ENCODE measurements at places on chromosomes 3 and 15.

DNA sequence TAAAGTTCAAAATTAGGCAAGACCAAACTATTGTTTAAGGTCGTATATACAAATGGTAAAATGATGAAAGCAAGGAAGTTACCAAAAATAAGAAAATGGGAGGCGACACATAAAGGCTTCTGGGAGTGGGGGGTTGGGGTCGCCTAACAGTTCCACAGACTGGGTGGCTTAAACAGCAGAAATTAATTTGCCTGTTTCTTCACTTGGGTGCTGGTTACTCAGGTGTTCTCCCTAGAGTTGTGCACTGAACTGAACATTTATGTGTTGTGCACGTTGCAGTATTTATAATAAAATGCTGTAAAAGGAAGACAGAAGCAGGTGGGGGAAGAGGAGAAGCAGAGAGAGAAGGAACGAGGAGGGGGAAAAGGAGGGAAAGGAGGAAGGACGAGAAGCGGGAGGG is 10.5 kb upstream of the RNU6-1 start:
- DNase-seq: no peak

DNA sequence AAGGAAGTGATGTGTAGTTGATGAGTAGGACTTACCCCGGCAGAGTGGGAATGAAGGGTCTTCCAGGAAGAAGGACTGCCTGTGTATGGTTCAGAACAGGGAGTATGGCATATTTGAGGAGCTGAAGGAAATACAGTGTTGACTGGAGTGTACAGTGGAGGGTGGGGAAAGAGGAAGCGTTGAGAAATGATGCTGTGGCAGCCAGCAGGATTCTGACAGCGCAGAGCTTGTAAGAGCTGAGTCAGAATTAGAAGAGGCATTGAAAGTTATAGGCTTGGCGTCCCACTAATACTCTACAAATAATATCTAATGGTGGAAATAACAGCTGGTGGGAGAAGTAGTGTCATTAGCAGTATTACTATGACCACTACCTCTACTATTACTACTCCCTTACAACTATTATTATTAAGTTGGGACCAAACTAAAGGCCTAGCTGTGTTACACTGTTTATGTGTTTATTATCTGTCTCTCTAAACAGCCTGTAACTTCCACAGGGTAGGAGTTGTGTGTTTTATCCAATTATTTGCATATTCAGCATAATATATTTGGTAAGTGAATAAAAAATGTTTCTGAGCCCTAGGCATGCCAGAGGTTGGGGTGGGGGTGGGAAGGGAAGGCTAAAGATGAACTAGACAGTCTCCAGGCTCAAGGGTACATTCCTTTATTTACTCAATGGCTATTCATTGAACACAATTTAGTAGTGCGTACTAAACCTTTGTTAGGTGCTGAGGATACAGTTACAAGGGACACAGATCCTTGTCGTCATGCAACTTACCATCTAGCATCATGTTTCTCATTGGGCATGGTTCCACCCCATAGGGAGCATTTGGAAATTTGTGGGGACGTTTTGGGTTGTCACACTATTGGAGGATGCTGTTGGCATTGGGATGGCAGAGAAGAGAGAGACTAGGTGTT is 428.8 kb upstream of the ONECUT1 start:
- no peak for DNase-seq

GRCh38 chr3:138408751-138409570 is 25.5 kb upstream of the ESYT3 start:
- DNase-seq: no peak

DNA sequence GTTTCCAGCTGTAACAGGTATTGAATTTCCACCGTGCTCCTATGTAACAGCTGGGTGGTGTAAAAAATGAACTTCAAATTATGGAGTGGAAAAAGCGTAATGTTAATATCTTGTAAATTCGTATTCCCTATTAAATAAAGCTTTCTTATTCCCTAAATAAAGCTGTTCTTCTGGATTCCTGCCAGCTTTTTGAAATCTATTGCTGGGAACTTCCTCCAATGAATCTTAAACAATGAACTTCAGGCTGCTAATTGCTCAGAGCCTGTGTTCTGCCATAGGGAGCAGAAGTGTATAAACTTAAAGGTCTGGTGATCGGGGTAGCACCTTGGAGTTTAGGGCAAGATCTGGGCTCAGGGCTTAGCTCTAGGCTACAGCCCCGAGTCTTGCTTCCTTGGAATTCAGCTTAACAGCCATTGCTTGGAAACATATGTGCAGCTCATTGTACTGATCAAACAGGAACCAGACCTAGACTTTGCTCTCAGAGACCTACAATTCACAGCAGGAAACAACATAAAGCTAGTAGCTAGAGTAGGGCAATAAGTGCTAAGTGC is 1.4 kb downstream of the ARL14 start:
- no peak for DNase-seq

DNA sequence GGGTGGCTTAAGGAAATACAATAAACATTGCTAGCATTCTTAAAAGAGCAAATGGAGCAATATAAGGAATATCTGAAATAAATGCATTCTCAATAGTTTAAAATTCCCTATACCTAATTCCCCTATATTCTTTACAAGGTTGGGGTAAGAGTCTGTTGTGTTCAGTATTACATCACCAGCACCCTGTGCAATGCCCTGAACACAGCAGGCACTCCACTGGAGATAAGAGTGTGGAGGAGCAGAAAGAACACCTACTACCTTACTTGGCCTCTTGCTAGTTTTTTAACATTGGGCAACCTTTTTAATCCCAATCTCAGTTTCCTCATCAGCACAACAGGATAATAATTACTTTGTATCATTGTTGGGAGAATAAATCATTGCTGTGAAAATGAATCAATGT is 140.2 kb upstream of the PLXND1 start:
- DNase-seq: no peak

GRCh38 chr3:40649346-40649745 is 124.6 kb downstream of the ZNF621 start:
- no peak for DNase-seq

GRCh38 chr15:29864501-29864900 is 42.2 kb upstream of the TJP1 start:
- no peak for DNase-seq

DNA sequence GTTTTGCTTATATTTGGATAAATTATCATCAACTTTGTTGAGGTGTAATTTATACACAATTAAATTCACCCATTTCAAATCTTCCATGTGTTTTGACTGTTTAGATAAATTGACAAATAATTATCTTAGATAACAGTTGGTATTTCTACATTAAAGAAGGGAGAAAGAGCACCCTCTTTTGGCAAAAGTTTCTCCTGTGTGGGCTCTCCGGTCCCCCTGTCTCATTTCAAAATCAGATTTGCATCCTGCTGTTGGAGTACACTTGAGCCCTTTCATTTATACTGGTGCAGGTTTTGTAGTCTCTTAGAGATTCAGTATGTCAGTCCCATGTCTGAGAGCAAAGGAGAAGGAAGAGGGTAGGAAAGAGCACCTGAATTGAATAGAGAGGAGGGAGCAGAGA is 49.4 kb downstream of the NKIRAS1 start:
- no peak for DNase-seq

- DNase-seq: no peak
Measured at GRCh38 chr3:18401300-18401961, 23.7 kb downstream of the SATB1 start.

GRCh38 chr3:194255252-194256039 is 95.7 kb downstream of the CPN2 start:
- peak; percentile 100 for DNase-seq

GRCh38 chr15:78201281-78202190 is 32.8 kb downstream of the ACSBG1 start:
- no peak for DNase-seq

- DNase-seq: no peak
Measured at GRCh38 chr3:52986049-52986448, 59.8 kb downstream of the SFMBT1 start.

DNA sequence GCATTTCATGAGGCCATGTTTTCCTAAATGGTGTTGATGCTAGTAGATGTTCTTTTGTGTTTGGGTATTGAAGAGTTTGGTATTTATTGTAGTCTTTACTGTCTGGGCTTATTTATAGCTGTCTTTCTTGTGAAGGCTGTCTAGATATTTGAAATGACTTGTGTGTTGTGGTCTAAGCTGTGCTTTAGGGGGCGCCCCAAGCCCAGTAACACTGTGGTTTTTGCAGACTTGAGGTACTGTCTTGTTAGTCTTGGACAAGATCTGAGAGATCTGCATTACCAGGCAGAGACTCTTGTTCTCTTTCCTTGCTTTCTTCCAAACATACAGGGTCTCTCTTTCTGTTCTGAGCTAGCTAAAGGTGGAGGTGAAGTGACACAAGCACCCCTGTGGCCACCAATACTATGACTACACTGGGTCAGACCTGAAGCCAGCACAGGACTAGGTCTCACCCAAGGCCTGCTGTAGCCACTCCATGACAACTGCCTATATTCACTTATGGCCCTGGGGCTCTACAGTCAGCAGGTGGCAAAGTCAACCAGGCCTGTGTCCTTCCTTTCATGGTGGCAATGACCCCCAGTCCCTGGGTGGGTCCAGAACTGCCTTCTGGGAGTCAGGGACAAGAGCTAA is 152.1 kb upstream of the TBC1D5 start:
- DNase-seq: peak; percentile 69

DNA sequence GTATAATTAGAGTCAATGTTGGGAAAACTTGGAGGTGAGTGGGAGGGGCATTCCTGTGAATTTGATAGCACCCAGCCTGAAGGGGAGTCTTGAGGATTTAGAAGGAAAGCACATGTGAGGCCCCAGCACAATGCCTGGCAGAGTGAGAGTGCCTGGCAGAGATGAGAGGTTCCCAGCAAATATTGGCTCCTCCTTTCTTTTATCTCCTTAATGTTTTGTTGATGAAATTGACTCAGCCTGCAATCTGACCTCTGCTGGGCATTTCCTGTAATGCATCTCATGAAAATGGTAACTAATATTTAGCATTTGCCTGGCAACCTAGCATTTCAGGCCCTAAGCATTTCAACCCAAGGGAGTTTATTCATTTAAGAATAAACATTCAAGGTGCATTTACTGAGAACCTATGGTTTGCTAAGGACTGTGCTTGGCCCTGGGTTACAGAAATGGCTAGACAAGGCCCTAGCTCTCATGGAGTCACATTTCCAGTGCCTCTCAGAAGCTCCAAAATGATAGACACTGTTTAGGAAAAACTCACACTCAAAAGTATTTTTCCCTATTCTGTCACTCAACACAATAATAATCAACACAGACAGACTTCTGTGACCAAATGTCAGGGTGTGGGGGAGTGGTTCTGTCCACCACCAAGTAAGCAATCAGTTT is 19.0 kb downstream of the PDHB start:
- DNase-seq: peak; percentile 84

- no peak for DNase-seq
Measured at GRCh38 chr3:76096036-76096435, 310.7 kb upstream of the ZNF717 start.

- no peak for DNase-seq
Measured at GRCh38 chr3:18808429-18808828, 339.9 kb upstream of the KCNH8 start.

DNA sequence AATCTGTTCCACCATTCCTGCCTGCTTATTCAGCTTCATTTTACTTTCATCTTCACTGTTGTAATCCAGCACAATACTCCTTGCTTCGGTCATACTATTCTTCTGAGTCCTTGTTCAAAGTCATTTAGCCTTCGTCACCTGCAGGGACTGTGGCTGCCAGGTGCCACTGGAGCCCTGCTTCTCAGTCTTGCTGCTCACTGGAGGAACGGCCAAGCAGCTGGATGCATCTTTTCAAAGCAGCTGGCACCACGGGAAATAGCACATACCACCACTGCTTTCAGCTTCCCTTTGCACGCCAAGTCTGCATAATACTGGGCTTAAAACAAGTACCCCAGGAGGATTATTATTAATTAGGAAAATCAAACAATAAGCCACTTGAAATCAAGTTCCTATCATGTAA is 287.6 kb downstream of the BCHE start:
- no peak for DNase-seq

DNA sequence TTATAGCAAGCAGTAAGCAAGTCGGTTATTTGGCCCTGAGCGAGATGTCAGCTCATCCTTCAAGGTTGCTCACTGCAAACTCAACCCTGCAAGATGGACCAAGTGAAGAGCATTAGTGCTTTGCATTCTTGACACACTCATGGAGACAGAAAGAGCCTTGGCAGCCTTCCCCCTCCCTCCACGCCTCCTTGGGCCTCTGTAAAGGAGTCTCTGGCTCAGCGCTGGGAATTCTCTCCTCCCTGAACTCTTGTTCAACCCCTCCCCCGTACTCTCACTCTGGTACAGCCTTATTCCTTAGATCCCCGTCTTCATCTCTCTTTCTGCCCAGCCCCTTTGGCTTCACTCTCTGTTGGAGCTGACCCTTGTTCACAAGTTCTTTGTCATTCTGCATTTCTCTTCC is 2.2 kb upstream of the CX3CR1 start:
- DNase-seq: no peak

- no peak for DNase-seq
Measured at GRCh38 chr3:148698190-148698810, 597 bp downstream of the AGTR1 start.

DNA sequence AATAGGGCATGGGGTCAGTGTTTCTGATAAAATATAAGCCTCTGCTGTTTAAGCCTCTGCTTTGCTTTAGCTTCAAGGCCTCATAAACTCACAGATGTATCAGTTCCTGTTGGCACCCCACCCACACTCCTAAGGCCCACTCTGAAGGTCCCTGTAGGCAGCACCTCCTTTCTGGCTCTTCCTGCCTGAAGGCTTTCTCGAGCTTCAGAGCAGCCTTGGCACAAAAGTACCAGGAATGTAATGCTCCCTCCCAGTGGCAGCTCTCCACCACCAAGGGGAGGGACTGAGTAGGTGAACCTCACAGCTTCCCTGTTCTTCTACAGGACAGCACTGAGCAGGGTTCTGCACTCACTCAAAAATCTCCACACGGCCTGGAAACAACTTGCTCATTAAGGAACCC is 102.2 kb downstream of the ABHD5 start:
- no peak for DNase-seq

DNA sequence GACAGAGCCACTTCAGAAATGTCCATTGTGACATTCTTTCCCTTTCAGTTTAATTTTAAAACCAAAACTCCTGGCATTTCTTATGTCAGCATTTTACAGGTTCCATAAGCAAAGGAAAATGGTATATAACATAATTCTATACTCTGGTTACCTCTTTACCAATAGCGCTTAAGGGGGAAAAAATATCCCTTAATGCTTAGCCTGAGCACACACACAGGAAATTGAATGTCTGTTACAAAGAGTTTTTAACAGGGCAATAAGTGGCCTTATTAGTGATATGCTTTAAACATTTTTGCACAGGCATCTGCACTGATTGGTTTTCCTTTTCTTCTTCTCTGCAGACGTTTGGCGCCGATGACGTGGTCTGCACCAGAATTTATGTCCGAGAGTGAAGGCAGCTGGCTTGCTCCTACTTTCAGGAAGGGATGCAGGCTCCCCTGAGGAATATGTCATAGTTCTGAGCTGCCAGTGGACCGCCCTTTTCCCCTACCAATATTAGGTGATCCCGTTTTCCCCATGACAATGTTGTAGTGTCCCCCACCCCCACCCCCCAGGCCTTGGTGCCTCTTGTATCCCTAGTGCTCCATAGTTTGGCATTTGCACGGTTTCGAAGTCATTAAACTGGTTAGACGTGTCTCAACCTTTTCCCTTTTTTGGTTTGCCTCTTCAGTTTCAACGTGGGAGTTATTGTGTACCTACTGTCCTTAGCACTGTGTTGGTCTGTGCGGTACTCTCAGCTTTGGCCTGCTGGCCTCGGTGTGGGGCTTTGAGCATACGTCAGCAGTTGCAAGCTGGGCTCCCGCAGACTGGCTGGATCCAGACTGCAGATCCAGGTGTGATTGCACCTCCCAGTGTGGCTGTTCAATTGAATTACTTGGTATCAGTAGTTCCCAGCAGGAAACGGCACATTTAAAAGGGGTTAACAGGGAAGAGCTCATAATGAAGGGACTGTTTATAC is 7.7 kb downstream of the CRABP1 start:
- DNase-seq: no peak

GRCh38 chr3:140078940-140079339 is 144.0 kb downstream of the CLSTN2 start:
- no peak for DNase-seq
